NCI-H1694 treated with DMSO at 0.1 percent for 48 hours (cell line): ENCODE measurements at places on chromosomes 7 and 10.

DNA sequence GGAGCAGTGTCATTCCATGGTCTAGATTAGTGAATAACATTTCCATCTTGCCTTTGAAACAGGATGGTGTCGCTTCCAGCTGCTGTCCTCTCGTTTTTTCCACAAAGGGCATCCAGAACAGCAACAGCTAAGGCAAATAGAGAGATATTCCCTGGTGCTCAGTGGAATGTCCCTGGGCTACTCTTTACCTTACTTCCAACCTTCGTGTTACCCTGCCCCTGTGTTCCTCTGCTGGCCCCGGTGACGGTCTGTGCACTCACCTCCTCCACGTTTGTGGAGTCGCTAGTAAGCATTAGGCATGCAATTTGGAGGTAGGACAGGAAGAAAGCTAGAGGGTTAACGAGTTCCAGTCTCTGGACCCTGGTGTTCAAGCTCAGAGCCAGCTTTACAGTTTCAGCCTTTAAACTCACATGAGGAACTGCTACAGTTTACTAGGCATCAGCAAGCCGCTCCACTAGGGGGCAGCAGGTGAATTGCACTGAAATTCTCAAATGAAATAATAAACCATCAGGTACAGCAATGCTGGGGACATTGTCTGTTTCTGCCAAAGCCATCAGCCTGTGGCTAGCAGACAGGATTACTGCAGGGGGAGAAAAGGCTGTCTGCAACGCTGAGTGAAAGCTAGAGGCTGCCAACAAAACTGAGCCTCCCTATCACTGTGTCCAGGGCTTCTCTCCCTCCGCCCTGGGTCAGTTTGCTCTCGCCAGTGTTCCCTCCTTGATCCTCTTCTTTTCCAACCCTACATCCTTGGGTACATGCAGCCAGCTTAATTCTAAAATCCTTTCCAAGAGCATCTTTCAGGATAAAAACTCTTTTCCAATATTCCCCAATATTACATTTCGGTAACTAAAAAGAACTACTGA is 9.0 kb downstream of the MRPL32 start:
- peak; percentile 50 for DNase-seq

- DNase-seq, result no peak
These were observed 287.6 kb downstream of the BMPER start for GRCh38 chr7:34192906-34193305.

GRCh38 chr10:77679217-77679616 is 41.6 kb upstream of the KCNMA1 start:
- no peak for DNase-seq

DNA sequence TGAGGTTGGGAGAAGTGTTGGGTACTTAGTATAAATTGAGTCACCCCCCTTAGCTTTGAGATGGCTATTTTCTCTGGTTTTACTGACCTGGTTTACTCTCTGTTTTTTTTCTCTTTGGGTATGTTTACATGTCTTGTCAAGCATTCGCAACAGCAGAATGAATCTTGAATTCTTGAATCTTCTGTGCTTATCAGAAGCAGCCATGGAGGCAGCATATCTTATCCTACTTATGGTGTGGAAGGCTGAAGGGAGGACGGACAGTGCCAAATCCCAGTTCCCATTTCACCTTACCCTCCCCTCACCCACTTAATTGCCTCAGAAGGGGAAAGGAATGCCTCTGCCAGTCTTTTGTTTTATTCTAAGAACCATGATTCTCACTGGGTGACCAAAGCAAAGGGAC is 3.7 kb downstream of the SND1 start:
- DNase-seq, result no peak

DNA sequence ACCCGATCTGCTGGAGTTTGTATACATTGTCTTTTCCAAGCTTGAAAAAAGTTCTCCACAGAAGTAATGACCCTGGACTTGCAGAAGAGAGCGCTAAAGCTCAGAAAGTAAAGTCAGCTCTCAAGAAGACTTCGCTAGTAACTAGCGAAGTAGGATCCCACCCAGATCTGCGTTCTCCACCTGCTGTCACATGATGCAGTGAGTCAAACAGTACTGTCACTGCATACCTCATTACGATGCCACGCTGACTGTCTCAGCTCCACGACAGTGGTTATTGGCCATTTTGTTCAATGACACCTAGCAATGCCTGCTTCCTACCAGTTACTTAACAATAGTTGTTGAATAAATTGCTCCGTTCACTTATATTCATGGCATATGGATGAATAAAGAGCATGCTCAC is 29.7 kb upstream of the SEC61G start:
- DNase-seq, result peak; percentile 81

DNA sequence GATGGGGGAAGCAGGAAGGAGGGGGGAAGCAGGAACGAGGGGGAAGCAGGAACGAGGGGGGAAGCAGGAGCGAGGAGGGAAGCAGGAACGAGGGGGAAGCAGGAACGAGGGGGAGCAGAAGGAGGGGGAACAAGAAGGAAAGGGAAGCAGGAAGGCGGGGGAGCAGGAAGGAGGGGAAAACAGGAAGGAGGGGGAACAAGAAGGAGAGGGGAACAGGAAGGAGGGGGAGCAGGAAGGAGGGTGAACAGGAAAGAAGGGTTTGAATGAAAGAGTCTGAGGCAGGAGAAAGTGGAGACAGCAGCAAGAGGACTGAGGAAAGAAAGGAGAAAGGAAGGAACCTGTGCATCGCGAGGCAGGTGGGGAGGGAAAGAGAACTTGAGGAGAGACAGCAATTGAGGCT is 256.6 kb downstream of the PTEN start:
- DNase-seq, result no peak

DNA sequence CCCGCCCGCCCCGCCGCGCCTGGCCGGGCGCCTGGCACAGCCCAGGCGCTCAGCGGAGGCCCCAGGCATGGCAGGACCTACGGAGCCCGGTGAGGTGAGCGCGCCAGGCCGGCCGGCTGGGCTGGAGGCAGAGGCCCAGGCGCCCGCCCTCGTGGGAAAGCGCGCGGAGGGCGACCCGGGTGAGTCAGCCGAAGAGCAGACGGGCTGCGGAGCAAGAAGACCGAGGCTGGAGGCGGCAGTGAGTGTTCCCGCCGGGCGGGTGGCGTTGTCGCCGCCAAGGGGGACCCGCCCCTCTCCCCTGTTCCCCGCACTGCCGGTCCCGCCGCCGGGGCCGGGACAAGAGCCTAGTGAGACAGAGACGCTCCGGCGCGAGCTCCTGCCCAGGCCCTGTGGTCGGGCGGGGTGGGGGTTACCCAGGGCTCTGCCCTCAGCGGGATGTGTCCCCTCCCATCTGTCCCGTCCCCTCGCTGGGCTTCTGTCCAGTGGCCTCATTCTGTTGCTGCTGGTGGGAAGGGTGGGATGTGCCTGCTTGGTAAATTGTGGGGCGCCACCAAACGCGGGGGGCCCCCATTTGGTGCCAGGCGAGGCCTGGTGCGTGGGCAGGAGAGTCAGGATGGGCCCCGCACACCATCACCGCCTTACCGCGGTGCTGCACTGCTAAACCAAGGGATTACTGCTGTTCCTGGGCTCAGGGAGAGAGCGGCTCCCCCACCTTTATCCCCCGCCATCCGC is 17.0 kb upstream of the NODAL start:
- no peak for DNase-seq

GRCh38 chr7:140176122-140176701 is 571 bp downstream of the KDM7A start:
- DNase-seq, result no peak

GRCh38 chr10:20768843-20769242 is 128.3 kb downstream of the NEBL start:
- DNase-seq, result no peak

- no peak for DNase-seq
These were observed 73.6 kb upstream of the NEBL start for GRCh38 chr10:20970708-20971107.

DNA sequence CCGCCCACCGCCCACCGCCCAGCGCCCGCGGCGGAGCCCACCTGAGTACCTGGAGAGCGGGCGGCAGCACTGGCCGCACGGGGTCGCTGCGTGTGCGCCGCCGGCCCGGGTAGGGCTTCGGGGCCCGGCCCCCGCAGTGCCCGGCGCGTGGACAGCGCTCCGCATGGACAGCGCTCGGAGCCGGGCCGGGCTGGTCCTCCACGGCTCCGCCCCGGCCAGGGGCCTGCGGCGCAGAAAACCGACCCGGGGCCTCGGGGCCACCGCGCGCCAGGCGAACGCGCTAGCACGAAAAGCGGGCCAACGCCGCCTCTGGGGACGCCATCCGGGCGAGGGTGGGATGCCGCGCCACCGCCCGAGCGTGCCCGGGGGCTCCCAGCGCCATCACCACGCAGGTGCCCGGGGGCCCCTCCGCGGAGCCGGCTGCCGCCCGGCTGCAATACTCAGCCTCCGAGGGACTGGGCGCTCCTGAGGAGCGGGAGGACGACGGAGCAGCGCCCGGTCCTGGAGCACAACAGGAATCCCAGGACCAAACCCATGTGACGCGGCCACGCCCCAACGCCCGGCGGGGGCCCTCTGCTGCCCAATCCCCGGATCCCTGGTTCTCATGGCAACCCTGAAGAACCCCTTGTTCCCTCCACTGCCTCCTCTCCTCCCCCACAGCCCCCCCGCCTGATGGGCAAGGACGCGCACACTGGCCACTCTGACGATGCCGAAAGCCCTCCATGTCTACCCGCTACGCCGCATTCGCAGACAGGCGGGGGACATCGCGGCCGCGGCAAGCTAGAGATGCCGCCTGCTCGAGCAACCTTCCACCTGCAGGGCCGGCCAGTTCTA is at the start of gene GRB10:
Gene GRB10 (minus strand): TSS at position 522 of the 834 bp plus-strand sequence. CDS start 50,574 bp downstream, outside the sequence.
- no peak for DNase-seq

GRCh38 chr10:92239600-92240288 is 51.1 kb downstream of the CPEB3 start:
- DNase-seq, result no peak

DNA sequence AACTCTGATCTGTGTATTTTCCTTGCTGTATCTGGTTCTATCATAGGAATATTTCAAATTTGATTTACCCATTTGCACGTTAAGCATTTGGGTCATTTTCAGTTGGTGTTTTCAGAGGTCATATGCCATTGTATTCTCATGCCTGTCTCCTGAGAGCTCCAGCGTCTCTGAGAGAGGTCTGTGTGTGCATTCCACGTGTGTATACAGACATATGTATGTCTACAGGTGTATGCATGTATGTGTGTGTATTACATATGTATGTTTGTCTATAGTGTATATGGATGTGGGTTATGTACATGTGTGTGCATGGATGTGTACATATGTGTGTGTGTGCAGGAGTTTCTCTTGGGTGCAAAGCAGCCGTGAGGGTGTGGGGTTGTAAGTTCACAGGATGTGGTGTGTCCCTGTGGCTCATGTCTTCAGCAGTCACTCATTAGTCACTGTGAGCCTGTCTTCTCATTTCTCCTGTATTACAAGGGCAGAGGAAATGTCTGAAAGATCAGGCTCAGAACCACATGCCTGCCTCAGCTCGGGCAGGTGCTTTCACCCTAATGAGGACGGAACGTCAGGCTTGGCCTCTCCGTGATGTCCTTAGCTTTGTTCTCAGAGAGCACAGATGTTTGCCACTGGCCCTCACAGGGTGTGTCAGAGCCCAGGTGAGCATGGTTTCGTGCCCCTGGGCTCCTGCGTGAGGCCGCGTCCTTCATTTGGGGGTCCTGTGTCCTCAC is 101.6 kb downstream of the NKX6-2 start:
- DNase-seq, result no peak

- peak; percentile 10 for DNase-seq
These were observed 219.2 kb upstream of the C7orf33 start for GRCh38 chr7:148371280-148371937.

DNA sequence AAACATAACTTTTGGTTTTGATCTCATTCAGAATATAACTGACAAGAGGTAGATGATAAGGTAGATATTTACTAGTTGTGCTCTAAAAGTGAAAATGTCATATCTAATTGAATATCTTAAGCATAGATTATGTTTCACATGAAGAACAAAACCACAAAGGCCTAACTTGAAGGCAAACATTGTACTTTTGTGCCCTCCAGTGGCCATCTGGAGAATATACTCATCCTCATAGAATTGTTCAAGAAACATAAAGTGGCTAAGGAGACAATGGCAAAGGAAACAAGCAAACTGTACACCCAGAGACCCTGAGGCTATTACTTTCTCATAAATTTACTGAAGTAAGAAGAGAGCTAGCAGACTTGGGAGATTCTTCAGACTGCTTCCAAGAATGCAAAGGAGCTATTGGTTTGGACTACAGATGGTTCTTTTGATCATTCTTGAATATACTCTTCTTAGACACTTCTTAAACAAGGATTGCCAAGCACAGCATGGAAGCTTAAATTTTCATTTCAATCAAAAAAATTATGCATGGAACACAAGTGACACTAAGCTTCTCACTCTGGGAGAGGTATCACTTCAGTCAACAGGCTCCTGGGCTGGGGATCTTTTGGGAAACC is 98.2 kb upstream of the DKK1 start:
- DNase-seq, result peak; percentile 41

DNA sequence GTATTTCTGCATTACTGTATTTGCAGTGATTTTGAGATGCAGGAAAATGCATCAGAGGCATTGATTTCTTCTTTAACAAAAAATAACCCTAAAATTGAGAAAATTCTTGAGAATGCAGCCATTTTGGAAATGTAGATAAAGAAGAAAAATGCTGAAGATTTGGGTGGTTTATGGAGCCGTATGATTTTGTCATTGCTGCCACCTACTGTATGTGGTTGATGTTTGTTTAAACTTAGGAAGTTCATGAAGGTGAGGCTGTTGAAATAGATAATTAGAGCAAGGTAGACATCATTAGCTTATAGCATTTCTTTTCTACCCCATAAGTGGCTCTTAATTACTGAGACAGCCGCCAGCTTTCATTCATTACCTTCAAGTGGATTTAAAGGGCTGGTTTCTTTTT is 92.1 kb upstream of the SAMD8 start:
- DNase-seq, result peak; percentile 54

DNA sequence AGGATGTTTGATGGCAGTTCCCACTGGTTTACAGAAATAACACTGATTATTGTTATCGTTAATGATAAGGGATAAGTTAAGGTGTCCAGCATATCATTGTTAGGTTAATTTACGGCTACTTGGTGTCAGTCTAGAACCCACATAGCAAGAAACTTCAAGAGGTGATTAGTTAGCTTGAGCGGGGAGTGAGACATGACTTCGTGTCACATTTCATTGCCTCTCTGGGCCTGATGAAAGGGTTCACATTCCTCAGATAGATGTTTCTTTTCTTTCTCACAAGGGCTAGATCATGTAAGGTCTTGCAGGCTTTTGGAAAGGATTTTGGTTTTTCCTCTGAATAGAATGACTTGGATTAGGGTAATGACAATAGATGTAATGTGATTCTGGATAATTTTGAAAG is 26.7 kb downstream of the WAC start:
- no peak for DNase-seq
